ENCODE measurements at places on chromosomes 7 and 10. TPM values are rescaled to one million over a fixed set of nuclear protein-coding genes. Genes with fewer than 3 reads are reported as not detected.

Gene UCN3
- not detected for total RNA-seq

Gene MAPK8
- total RNA-seq = 33.3 TPM

Gene GHRHR
- total RNA-seq = 1.3 TPM

Gene SH2D4B
- 0.27 TPM for total RNA-seq

Gene ADAM22
- total RNA-seq = 8.4 TPM

Gene KNDC1
- total RNA-seq = 0.36 TPM

Gene SKIDA1
- total RNA-seq = 1.2 TPM

Gene TFEC
- total RNA-seq = 7.4 TPM
